ENCODE measurements at places on chromosomes 7 and 10.

DNA sequence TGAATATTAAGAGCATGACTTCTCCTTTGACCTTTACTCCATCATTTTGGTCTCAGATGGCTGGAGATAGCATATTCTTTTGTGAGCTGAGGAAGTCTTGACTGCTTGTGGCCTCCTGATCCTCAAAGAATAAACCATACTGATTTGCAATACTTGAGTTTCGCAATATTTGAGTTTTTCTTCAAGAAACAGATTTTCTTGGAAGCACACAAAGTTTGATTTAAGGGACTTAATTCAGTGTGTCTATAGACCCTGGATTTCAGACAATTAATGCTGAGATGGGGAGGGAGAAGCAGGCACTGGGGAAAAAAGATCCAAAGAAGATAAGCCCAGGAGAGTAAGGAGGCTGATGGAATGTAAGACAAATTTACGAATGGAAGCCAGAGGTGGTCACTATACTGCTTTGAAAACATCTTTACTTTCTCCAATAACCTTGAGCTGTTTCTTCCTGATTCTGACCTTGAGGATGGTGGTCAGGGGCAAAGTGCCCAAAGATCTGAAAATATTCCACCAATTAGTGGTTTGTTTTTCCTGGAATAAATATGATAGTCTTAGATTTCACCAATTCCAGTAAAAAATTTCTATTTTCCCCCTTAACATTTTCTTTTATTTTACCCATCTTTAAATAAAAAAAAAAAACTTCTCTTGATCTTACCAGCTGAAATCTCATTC is 7.5 kb downstream of the EPDR1 start:
- no peak for DNase-seq

- DNase-seq = no peak
Measured at GRCh38 chr10:34905200-34905927, 90.3 kb upstream of the PARD3 start.

DNA sequence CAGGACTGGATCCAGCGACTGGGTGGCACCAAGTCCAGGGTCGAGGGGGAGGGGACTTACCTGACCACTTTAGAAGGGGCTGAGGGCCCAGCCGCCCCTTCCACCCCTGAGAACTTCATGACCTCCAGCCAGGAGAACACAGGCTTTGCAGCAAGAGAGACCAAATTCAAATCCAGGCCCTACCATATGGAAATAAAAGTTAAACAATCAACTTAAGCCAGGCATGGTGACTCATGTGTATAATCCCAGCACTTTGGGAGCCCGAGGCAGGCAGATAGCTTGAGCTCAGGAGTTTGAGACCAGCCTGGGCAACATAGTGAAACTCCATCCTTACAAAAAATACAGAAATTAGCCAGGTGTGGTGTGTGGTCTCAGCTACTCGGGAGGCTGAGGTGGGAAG is 61.9 kb downstream of the COL13A1 start:
- no peak for DNase-seq

DNA sequence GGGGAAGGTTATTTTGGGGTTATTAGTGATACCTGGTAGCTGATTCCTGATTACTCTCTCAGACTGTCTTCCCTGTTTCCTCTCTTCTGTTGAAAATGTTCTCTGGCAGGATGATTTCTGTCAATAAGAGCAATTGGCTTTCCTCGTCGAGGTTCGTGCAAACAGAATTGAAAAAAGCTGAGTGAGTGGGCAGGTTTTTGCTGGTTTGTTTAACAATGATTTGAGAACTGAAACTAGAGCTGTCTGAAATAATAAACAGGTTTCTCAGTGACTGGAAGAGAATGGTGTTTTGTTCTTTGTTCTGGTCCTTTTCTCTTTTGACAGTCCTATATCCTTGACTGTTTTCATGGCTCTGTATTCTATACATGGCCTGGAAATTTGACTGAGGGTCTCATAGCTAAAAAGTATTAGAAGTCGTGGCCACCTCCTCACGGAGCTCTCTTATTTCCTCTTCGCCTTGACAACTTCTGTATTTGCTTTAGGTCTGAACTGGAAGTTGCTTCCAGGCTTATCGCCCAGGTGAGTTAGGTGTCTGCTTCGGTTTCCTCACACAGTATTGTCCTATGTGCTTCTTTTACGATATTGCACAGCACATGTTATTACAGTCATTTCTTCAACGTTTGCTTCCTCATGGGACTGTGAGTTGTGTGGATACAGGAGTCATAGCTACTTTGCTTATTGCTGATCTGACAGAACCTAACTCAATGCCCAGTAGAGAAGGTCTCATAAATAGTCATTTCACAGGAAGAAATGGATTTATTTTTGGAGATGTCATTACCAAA is 403.6 kb downstream of the NRG3 start:
- DNase-seq = no peak

- peak; percentile 69 for DNase-seq
Measured at GRCh38 chr10:17430647-17431355, 23.6 kb downstream of the ST8SIA6 start.

All from BE2C (cell line).